ENCODE measurements at places on chromosomes 3 and 15.

DNA sequence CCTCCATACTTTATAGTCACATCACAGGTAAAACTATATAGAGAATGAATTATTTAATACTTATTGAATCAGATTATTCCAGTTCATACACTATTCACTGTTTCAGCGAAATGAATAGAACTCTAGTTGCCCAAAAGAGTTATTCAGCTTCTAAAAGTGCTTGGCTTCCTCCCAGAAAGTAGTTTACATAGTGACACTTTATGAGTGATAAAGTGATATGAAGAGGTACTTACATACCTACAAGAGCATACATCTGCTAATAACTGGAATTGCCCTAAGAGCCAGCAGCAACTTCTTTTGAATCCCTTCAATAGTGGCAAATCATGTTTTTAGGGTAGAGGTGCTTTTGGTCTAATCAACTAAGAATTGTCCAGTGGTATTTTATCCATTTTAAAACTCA lies 635.1 kb upstream of the AGTR1 start:
- no peak for DNase-seq

GRCh38 chr3:193942516-193943055 lies 193.4 kb upstream of the HES1 start:
- DNase-seq = no peak

DNA sequence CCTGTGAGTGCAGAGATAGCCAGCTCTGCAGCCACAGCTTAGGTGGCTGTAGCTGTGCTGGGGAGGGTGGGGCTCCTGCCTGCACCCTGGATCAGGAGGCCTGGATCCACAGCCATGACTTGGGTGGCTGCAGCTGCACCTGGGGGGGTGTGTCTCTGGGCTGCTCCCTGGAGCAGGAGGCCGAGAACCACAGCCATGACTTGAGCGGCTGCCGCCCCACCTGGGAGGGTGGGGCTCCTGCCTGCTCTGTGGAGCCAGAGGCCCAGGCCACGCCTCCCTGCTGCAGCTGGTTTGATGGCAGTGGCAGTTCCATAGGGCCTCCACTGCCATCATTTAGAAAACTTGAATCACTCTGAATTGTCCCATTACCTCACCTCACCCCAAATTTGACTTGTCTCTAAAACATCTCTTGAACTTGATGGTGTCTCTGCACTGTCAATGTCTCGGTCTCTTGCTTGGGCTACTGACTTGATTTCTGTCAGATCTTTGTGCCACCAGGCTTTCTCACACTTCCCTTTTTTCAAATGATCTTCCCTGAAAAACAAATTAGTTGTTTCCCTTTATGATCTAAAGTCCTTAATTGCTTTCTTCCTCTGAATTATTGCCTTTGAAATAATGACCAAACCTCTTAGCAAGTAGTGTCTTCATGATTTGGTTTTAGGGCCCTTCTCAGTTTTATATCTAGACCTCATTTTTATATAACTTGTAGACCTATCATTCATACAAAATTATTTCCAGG lies 313.2 kb upstream of the MME start:
- DNase-seq = no peak

DNA sequence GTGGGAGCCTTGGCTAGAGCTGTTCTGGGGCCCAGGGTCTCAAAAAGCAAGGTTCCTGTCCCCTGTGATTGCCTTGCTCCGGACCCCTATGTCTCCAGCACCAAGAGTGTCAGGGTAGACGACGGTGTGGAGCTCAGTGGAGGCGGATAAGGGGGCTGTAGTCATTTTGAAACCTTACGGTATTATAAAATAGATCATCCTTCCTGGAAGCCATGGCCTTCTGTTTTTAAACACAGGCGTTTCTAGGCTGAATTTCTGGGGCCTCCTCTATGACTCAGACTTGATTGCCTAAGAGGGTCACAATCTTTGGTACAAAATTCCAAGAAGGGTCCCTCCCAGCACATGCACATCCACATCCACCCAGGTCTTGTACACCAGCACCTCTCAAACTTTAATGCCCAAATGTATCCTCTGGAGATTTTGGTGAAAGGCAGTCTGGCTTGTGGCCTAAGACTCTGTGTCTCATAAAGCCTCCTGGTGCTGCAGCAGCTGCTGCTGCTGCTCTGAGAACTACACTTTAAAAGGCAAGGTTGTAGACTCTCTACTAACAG lies 70.5 kb upstream of the XCR1 start:
- DNase-seq = no peak

- DNase-seq = no peak
Measured at GRCh38 chr3:133277813-133278212, 122.0 kb upstream of the BFSP2 start.

GRCh38 chr3:46873521-46873920 lies 4.0 kb upstream of the PTH1R start:
- DNase-seq = no peak

DNA sequence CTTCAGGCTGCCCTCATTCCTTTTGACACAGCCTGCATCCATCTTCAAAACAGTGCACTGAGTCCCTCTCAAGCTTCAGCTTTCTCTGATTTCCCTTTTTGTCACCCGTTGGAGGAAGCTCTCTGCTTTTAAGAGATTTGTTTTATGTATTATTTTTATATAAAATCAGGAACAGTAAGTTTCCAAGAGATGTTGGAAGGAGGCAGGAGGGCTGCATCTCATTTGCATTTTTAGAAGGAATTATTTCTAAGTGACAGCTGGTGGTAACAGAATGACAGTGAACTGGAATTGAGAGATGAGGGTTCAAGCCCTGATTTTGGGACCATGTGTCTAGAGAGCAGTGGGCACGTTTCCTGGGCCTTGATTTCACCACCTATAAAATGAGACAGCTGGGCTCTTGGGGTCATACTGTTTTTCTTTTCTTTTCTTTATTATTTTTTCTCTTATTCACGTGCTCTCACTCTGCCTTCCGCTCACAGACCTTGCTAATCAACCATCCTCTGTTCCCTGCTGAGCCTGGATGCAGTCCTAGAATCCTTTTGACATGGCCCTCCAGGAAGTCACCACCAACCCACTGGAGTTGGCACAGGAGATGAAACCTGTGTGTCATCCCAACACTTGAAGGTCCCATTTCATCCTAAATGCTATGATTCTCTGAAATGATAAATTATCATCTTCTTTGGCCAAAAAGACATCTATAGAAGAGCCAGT lies 148.6 kb downstream of the CACNA2D3 start:
- DNase-seq = no peak

DNA sequence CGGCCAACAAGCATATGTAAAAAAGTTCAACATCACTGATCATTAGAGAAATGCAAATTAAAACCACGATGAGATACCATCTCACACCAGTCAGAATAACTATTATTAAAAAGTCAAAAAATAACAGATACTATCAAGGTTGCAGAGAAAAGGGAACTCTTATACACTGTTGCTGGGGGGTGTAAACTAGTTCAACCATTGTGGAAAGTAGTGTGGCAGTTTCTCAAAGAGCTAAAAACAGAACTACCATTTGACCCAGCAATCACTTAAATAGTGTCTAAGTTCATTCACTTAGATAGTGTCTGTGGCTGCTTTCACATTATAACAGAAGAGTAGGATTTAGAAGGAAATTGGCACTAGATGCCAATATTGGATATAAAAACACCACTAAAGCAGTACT lies 49.7 kb downstream of the CGGBP1 start:
- DNase-seq = no peak

All from activated CD4-positive, alpha-beta T cell treated with anti-CD3 and anti-CD28 coated beads for 24 hours (primary cell).